K562 (cell line): ENCODE measurements at places on chromosomes 11 and 22.
A peak's percentile ranks its signal among the peaks of the same experiment; 100 is the strongest.

DNA sequence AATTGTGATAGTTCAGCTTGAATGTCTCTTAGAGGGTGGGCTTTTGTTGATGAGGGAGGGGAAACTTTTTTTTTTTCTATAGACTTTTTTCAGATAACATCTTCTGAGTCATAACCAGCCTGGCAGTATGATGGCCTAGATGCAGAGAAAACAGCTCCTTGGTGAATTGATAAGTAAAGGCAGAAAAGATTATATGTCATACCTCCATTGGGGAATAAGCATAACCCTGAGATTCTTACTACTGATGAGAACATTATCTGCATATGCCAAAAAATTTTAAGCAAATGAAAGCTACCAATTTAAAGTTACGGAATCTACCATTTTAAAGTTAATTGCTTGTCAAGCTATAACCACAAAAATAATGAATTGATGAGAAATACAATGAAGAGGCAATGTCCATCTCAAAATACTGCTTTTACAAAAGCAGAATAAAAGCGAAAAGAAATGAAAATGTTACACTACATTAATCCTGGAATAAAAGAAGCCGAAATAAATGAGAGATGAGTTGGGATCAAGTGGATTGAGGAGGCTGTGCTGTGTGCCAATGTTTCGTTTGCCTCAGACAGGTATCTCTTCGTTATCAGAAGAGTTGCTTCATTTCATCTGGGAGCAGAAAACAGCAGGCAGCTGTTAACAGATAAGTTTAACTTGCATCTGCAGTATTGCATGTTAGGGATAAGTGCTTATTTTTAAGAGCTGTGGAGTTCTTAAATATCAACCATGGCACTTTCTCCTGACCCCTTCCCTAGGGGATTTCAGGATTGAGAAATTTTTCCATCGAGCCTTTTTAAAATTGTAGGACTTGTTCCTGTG, 3.9 kb downstream of the MALAT1 start:
- DNase-seq, result no peak

GRCh38 chr11:129910360-129910759, 15.0 kb upstream of the NFRKB start:
- DNase-seq, result no peak

GRCh38 chr11:8384199-8384821, 120.6 kb upstream of the LMO1 start:
- peak; percentile 33 for DNase-seq

- DNase-seq, result no peak
Observed at GRCh38 chr22:34587357-34588356, 478.3 kb upstream of the ISX start.

- peak; percentile 19 for DNase-seq
Observed at GRCh38 chr11:110479108-110480101, 49.7 kb downstream of the FDX1 start.

GRCh38 chr22:37681556-37682049, 4.5 kb upstream of the NOL12 start:
- peak; percentile 67 for DNase-seq

DNA sequence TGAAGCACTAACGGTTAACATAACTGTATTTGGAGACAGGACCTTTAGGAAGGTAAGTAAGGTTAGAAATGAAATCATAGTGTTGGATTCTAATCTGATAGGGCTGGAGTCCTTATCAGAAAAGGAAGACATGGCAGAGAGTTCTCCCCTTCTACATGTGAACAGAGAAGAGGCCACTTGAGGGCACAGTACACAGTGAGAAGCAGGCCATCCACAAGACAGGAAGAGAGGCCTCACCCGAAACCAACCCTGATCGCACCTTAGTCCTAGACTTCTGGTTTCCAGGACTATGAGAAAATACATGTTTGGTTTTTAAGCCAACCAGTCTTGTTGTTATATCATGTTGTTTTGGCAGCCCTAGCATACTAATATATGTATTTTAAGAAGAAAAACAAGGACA, 170.0 kb downstream of the LRRC4C start:
- DNase-seq, result no peak

DNA sequence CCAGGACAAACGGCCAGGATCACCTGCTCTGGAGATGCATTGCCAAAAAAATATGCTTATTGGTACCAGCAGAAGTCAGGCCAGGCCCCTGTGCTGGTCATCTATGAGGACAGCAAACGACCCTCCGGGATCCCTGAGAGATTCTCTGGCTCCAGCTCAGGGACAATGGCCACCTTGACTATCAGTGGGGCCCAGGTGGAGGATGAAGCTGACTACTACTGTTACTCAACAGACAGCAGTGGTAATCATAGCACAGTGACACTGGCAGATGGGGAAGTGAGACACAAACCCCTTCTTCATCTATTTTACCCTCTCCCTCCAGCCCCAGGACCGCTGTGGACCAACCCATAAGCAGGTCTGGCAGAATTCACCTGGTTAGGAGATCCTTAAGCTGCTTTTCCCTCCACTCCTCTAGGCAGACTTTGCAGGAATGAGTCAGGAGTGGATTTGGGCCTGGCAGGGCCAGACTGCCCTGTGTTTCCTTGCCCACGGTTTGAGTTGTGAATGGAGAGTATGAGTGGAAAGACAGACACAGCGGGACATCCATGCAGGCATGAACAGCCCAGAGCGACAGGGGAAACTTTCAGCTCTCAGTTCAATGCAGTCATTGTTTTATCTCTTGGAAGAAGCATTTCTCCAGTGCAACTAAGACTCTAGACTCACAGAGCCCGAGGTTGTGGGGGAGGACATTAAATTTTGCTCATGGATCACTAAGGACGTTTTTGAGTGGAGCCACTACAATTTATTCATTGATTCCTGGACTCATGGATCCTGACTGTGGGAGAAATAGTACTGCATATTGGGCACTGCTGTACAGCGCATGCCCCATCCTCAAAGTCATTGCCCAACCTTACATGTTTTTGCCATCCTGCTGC, 75.3 kb upstream of the IGLL5 start:
- DNase-seq, result no peak

DNA sequence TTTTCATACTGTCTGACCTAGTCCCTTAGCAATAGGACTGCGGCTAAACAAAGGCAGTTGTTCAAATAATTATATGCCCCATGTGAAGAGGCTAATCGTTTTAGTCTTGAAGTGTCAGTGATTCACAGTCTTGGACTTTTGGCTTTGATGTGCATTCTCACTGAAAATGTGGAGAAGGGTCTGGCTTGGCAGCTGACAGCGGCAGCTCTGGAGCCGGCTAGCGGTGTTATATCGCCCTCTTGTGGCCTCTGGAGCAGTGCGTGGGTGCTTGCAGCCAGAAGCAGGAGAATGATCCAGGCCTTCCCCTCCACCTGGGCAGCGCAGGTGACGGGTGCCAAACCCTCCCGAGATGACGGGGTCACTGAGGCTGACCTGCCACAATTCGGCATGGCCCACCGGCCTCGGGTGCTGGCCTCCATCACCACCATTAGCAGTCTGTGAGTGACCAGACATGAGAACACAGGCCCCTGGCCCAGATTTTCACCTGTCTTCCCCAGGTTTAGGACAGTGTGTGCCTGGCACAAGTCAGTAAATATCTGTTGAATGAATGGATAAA, 90.3 kb upstream of the PITPNB start:
- peak; percentile 72 for DNase-seq

DNA sequence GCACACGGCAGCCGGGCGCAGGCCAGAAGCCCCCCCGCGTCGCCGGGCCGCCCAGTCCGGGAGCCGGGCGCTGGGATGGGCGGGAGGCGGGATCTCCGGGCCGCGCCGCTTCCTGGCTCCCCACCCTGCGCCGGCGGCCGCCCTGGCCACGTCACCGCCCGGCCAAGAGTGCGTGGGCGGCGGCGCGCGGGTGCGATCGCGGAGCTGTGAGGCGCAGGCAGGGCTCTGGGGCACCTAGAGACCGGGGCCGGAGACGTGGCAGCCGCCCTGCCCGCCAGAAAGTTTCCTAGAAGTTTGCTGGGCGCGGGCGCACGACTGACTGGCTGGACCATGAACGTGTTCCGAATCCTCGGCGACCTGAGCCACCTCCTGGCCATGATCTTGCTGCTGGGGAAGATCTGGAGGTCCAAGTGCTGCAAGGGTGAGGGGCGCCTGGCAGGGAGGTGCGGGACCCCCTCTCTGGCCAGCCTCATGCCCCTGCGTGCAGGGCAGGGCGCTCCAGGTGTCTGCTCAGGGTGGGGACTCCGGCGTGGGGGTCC, at the start of gene KDELR3:
KDELR3 (plus strand) TSS at position 193 of the 539 bp plus-strand sequence; CDS start at position 331, 138 bp downstream.
- DNase-seq, result peak; percentile 79

GRCh38 chr11:64339754-64340408, at the start of gene CCDC88B:
CCDC88B (plus strand) TSS chr11:64340204; CDS start chr11:64340267, 63 bp downstream.
- no peak for DNase-seq

GRCh38 chr11:75576499-75576918, 14.5 kb downstream of the SERPINH1 start:
- no peak for DNase-seq

- no peak for DNase-seq
Observed at GRCh38 chr11:77401486-77402217, 72.2 kb downstream of the PAK1 start.

DNA sequence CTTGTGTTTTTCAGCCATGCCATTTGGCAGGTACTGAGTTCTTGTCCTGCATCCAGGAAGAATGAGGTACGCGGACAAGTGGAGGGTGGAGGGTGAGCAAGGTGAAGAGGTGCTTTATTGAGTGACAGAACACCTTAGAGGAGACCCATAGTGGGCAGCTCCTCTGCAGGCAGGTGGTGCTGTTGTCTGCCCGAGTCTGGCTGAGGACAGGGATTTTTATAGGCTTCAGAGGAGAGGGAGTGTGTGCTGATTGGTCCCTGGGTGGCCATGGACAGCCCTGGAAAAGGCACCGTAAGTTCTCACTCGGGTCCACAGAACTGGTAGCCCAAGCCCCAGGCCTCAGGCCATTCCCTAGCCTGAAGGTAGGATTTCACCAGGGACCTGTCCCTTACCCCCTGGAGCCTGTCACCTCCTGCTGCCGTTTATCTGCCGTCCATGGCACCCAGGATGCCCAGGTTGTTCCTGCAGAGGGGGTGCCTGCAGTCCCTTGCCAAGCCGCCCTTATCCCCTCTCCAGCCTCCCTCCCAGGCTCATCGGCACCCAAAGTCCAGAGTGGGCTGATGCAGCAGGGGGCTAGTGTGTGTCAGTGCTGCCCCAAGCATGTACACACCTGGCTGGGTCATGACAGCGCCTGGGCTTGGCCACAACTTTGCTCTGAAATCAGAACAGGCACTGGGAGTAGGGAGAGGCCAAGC, 213.6 kb downstream of the LRRC4C start:
- no peak for DNase-seq

DNA sequence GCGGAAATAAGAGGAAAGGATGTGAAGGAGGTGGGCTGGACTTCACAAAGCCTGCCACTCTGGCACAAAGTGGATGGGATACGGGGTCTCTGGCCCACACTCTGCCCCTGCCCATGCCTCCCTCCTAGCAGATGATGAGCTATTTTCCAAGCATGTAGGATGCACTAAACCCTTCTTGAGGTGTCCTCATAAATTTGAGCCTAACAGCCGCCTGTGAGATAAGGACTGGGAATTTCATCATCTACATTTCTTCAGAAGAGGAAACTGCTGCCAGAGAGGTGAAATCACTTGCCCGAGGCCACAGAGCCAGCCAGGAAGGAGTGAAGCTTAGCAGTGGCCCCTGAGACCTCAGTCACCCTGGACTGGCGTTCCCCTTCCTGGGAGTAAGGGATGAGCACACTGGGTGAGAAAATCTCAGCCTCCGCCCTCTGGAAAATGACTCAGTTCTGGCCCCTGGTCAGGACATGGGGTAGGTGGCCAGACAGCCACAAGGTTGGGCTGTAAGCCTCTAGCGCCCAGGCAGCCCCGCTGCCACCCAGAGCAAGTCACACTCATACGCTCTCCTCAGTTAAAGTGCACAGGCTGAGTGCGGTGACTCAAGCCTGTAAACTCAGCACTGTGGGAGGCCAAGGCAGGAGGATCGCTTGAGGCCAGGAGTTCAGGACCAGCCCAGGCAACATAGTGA, 27.9 kb downstream of the MB start:
- no peak for DNase-seq

DNA sequence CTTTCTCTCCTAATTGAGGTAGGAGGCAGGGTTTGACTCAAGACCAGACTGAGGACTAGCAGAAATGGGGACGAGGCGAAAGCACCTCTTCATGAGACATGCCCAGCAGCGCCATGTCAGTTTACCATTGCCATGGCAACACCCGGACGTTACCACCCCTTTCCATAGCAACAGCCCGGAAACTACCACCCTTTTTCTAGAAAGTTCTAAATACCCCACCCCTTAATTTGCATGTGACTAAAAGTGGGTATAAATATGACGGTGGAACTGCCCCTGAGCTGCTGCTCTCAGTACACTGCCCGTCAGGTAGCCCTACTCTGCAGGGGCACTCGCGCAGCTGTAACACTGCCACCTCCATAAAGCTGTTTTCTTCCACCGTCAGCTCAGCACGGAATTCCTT, 5.9 kb upstream of the RAC2 start:
- DNase-seq, result no peak
